ENCODE measurements at places on chromosomes 5 and 9.
A peak's percentile ranks its signal among the peaks of the same experiment; 100 is the strongest.

DNA sequence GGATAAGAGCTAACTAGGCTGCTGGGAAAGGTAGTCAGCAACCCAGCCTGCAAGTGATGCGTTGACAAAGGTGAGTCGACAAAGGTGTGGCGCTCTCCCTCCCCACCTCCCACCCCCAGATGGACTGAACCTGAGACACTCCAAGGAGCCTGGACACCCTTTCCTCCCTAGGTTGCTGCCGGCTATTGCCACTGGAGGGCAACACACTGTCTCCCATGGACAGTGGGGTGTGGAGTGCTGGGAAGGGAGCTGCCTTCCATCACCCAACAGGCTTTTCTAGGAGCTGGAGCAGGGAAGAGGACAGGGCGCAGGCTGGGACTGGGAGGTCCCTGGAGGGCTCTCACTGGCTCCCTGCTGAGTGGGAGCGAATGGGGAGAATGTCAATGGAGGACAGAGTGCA lies 75.4 kb upstream of the ARAP3 start:
- DNase-seq: no peak

GRCh38 chr9:90333226-90333625 lies 309.4 kb downstream of the DIRAS2 start:
- DNase-seq: no peak

GRCh38 chr9:75299324-75299723 lies 211.0 kb downstream of the OSTF1 start:
- DNase-seq: no peak

GRCh38 chr9:14111696-14112095 lies 202.2 kb downstream of the NFIB start:
- DNase-seq: no peak

DNA sequence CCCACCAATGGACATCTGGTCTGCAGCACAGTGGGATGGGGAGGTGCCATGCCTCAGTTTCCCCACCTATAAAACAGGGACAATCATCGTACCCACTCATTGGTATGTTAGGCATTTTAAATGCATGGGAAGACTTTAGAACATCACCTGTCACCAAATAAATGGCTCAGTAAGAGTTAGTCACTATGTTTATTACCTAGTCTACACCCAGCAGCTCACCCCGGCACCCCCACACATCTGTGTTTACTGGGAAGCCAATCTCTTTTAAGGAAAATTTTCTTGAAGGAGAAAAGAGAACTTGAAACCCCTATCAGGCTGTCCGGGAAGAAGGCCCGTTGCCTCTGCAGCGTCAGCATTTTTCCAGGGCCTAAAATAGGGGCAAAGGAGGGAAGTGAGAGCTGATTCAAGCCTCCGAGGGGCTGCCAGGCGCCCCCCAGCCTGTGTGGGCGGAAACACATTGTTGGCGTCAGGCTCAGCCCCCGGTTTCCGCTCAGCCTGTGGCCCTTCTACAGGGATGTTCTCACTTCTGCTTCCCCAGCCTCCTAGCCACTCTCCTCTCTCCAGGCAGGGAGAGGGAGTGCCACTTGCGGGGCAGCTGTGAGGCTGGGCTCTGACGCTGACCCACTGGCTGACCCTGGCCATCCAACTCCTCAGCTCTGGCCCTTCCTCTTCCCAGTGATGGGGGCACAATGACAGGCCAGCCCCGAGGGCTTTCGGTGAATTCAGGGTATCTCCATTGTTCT lies 4.6 kb downstream of the CSF1R start:
- DNase-seq: peak; percentile 8

GRCh38 chr5:82985763-82986162 lies 91.4 kb downstream of the TMEM167A start:
- DNase-seq: no peak

- DNase-seq: no peak
Measured at GRCh38 chr5:50292735-50293394, 148.2 kb downstream of the EMB start.

GRCh38 chr9:12798066-12798770 lies 23.4 kb downstream of the LURAP1L start:
- DNase-seq: no peak

GRCh38 chr5:171580502-171581265 lies 161.2 kb downstream of the FGF18 start:
- no peak for DNase-seq

DNA sequence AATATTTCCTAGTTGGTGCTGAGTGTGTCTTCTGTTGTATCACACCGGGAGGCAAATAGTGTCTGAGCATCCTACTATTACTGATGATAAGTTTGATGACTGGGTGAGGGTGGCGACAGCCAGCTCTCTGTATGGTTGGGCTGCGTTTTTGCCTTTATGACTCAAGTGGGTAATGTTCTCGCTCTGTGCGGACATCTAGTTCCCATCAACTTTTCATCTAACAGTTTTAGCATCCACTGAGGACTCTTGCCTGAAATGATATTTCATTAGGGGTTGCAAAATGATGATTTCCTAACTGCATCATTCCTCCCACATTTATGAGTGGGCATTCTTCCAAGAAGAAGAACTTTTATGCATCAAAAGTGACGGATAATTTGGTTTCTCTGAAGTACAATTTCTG lies 26.5 kb downstream of the HMCN2 start:
- no peak for DNase-seq

- DNase-seq: peak; percentile 60
Measured at GRCh38 chr9:21559402-21560280, 77.5 kb upstream of the IFNE start.

- no peak for DNase-seq
Measured at GRCh38 chr9:18138656-18139055, 335.3 kb upstream of the ADAMTSL1 start.

GRCh38 chr5:74131250-74131649 lies 505.3 kb downstream of the ARHGEF28 start:
- DNase-seq: no peak

- no peak for DNase-seq
Measured at GRCh38 chr5:1127959-1128785, 16.3 kb upstream of the SLC12A7 start.

DNA sequence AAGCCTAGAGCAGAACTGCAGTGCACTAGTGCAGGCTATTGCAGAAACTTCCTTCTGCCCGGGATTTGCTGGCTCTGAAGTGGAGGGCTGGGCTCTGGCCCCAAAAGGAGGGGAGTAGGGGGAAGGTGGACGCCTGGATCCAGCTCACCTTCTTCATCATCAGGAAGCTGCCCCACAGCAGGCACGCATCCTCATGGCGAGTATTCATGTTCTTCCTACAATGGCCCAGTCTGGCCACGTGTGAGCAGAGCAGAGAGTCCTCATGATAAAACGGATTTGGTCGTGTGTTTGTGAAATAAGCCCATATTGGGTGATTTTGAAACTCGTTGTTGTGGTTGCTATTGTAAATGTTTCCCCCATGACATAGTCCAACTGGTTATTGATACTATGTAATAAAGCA lies 8.2 kb upstream of the GLIPR2 start:
- no peak for DNase-seq

DNA sequence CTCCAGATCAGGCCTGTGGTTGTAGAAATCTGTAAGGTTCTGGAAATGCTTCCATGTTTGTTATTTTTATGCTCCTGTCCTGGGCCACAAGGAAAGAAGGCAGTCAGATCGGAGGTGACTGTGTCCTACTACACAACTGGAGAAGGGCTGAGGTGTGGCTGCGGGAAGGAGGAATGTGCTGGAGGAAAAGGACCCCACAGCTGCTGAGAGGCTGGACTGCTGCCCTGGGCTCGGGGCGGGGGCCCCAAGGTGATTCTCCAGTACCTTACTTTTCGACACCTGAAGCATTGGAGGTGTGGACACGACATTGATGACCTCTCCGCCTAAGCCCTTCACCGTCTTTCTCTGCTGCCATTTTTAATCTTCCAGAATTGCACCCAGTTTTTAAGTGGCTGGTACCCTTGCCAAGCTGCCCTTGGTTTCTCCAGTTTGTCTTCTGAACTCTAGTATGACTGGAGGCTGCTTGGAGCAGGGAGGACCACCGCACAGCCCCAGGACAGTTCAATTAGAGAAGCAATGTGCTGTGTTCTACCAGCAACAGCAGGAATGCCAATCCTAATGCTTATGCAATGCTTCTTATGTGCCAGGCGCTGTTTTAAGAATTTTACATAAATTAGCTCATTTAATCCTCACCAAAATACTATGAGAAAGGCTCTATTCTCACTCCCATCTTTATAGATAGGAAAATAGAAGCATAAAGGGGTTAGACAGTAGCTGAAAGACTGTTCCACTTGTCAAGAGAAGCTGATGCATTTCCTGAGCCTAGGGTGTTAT lies 13.5 kb upstream of the ANKRD33B start:
- DNase-seq: no peak

DNA sequence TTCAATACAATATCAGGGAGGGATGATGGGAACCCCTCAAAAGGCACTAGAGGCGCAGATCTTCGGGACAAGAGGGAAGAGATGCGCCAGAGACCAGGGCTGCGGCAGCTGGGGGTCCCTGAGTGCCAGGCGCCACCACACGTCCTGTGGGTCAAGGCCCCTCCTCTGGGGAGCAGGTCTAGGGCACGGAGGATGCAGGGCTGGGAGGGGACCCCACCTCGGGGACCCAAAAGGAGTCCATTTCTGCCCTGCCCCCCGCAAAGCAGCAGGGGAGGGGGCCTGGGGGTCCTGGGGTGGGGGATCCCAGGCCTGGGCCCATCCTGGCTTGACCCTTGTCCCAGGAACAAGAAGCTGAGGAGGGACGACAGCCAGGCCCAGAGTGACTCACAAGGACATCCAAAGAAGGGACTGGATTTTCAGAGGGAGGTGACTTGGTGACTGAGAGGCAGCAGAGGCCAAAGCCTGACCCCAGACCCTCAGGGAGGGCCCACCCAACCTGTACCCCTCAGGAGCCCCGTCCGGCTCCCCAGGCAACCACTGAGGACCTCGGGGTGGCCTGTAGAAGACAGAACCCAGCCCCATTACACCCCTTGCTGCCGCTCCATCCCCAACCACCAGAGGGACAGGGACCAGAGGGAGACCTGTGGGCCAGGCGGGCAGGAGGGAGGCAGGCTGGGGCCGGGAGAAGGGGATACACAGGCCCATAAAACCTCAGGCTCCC lies 54.2 kb downstream of the LRSAM1 start:
- peak; percentile 16 for DNase-seq

DNA sequence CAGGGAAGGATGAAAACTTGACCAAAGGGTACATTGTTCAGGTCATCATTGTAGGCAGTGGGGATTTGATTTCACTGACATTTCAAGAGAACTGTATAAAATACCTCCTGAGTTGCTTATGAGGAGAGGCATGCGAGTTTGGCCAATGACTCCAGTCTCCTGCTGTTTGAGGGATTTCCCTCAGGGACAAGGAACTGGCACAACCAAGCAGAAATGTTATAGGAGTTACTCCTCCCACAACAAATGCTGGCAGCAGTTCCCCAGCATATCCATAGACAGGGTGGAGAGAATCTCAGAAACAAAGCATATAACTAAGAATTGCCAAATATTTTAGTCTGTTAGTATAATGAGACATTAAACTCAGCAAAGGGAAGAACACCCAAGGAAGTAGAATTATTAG lies 47.2 kb upstream of the FBXL7 start:
- DNase-seq: no peak

DNA sequence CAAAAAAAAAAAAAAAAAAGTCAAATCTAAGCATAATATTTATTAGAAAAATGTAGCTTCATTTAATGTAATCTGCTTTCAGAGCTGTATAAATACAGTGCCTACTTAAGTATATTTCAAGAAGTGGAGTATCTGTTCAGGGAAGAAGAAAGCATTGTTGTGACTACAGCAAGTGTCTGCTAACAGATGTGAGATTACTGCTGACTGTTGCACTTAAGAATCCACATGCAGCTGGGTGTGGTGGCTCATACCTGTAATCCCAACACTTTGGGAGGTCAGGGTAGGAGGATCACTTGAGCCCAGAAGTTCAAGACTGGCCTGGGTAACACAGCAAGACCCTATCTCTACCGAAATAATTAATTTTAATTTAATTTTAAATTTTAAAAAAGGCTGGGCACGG lies 19.0 kb downstream of the KDM3B start:
- no peak for DNase-seq

DNA sequence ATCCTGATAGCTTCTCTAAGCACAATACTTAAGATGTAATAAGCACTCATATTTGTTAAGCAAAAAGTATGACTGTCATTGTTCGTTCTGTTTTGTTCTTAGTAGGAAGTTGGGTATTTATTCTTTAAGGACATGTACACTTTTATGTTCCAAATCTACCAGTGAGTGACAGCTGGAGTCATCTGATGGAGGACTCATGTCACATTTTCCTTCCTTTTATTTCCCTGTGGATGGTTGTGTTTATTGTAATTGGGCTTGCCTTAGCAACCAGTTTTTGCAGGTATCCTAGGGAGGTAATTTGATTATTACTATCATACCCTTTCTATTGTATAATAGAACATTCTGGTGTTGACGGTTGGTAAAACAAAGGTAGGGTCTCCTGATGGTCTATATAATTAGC lies 145.7 kb downstream of the ZSWIM6 start:
- no peak for DNase-seq

DNA sequence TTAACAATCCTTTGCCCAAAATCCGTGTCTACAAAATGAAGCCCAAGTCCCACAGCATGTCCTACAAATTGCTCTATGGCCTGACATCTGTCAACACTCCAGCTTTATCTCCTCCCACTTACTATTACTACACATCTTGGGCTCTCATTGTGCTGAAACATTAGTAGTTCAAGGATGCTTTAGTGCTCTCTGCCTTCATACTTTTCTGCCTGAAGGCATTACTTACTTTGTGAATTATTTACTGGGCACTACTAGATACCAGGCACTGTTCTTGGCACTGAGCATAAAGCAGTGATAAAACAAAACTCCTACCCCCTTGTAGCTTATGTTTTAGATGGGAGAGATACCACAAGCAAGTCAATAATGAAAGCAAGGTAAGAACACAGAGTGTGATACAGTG lies 113.4 kb downstream of the TTLL11 start:
- DNase-seq: no peak

DNA sequence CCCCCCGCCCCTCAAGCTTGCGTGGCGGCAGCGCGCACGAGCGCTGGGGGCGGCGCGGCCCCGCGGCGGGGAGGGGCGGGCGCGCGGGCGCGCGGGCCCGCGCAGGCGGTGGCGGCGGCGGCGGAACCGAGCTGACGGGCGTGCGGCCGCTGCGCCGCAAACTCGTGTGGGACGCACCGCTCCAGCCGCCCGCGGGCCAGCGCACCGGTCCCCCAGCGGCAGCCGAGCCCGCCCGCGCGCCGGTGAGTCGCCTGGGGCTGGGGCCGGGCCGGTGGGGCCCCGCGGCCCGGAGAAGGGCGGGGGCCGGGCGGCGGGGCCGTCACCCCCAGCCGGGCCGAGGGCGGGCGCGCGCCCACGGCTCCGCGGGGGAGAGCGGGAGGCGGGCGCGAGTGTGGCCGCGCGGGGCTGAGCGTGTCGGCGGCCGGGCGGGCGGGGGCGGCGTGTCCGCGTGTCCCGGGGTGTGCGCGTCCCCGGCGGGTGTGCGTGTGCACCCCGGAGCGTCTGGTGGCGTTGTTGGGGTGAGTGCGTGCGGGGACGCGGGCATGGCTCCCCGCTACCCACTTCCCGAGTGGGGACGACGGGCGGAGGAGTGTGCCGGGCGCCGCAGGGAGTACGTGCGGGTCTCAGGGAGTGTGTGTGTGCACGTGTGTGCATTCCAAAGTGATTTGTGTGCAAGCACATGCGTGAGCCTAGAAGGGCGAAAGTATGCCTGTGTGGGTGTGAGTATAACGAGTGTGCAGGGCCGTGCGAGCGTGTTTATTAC lies at the start of gene NEK6:
NEK6 (plus strand) TSS at position 106 of the 763 bp plus-strand sequence. CDS start 44,016 bp downstream, outside the sequence.
- DNase-seq: peak; percentile 59

- DNase-seq: no peak
Measured at GRCh38 chr5:110880413-110880812, 141.6 kb downstream of the SLC25A46 start.

GRCh38 chr5:61674378-61674777 lies 342.3 kb downstream of the ZSWIM6 start:
- DNase-seq: no peak

GRCh38 chr9:86672966-86673365 lies 274.3 kb downstream of the GAS1 start:
- DNase-seq: no peak

- no peak for DNase-seq
Measured at GRCh38 chr5:172876578-172876977, 42.5 kb downstream of the ERGIC1 start.
